Glutamatergic neuron (in vitro differentiated cells): ENCODE measurements at places on chromosomes 3 and 15.

DNA sequence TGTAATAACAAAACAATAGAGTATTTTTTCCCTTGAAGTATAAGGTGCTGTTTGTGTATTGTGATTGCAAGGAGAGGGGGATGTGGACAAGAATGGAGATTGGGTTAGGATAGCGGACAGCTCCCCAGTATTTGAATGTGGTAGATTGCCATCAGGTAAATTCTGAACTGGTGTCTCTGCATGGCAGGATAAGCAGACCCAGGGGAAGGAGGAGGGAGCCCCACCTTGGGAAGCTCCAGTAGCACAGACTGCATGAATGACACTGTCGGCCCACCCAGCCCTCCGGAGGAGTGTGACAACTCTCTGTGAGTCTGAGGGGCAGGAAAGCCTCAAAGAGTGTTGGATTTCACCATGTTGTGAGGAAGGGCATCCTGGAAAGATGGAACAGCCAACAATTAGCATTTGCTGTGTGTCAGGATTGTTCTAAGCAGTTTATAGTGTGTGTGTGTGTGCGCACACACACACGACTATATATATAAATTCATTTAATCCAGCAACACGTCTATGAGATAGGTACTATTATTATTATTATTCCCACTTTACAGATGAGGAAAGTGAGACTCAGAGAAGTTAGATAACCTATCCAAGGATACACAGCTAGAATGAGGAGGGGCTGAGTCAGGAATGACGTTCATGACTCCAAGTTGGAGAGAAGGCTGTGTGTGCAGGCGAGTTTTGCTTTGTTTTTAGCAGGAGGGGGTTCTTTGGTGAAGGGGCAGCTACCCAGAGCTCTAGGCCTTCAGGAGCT is 63.4 kb upstream of the LCTL start:
- no peak for DNase-seq

GRCh38 chr15:26521130-26521529 is 251.7 kb downstream of the GABRB3 start:
- no peak for DNase-seq

DNA sequence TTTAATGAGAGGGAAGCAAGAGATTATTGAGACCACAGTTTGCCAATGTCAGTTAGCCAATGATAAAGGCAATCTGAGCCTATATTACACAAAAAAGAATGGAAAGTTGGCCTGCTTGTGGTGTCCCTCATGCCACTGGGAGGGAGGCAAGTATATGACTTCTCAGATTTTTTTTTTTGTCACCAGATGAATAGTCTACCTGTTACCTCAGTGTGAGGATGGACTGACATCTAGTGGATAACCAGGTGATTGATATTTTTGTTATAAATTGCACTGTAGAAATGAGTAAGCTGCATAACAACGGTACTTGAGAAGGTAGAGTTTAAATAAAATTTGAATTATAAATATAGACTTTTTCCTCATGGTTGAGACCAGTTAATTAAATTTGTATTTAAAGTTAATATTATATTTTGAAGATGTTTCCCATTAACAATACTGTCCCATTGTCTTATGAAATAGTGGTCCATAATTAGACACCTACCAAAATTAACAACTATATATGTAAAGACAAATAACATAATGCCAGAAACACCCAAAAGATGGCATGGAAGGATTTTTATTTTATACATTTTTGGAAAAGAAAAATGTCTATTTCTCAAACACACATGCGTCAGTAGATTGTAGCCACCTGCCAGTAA is 237.8 kb upstream of the GADL1 start:
- DNase-seq = no peak

- no peak for DNase-seq
Measured at GRCh38 chr3:106288781-106289180, 420.0 kb upstream of the CBLB start.

DNA sequence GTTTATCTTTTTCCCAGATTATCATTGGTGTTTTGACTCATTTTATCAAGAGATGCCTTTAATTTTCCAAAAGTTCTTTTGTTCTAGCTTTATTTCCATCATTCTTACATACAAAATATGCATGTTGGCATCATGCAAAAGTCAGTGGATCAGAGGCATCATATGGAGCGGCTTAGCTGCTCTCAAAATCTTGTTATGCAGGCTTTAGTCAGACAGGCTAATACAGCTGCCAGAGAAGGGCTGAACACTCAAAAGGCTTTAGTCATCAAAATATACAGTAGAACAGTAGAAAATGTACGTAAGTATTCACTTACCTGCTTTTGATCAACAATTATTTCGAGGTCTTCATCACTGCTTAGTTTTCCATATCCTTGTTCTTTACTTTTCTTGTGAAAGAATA is 65.5 kb downstream of the PEX5L start:
- no peak for DNase-seq

- no peak for DNase-seq
Measured at GRCh38 chr15:31228980-31229826, 97.4 kb upstream of the KLF13 start.

- DNase-seq = no peak
Measured at GRCh38 chr3:143831994-143832393, 16.3 kb downstream of the SLC9A9 start.

GRCh38 chr15:100707229-100707628 is 104.8 kb downstream of the ASB7 start:
- DNase-seq = no peak

- no peak for DNase-seq
Measured at GRCh38 chr3:184652465-184652864, 59.4 kb downstream of the MAGEF1 start.
